ENCODE measurements at places on chromosomes 2 and 18.

DNA sequence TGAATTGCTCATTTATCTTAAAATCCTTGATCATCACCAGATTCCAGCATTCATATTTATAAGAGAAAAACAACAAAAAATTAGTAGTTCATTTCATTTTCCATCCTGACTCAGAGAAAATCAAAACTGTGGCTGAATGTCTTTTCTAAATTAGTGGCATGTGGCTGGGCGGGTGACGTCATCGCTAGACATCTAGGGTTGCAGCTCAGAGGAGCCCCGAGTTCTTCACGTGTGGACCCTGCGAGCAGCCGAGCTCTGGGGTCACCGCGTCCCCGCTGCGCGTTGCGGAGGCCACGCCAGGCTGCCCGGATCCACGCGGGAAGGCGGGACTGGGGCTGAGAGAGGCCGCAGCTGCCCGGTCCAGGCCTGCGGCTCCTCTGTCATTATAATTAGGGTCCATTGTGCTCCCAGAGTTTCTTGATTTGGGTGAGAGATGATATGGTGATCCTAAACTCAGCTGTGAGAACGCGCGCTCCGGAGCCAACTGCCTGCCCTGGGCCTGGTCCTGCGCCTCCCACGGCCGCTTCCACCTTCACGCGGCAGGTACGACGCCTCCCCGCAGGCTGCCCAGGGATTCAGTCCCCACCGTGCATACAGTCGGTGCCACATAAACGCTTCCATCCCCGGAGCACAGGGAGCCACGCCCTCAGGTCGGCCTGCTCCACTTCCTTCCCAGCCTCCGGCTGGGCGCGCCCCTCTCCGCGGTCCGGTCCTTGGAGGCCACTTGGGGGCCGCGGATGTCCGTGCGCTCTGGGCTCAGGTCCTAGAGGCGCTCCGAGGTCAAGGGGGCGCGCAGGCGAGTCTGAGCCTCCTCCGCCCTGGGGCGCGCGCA, 56.5 kb downstream of the TMEM18 start:
- no peak for DNase-seq

DNA sequence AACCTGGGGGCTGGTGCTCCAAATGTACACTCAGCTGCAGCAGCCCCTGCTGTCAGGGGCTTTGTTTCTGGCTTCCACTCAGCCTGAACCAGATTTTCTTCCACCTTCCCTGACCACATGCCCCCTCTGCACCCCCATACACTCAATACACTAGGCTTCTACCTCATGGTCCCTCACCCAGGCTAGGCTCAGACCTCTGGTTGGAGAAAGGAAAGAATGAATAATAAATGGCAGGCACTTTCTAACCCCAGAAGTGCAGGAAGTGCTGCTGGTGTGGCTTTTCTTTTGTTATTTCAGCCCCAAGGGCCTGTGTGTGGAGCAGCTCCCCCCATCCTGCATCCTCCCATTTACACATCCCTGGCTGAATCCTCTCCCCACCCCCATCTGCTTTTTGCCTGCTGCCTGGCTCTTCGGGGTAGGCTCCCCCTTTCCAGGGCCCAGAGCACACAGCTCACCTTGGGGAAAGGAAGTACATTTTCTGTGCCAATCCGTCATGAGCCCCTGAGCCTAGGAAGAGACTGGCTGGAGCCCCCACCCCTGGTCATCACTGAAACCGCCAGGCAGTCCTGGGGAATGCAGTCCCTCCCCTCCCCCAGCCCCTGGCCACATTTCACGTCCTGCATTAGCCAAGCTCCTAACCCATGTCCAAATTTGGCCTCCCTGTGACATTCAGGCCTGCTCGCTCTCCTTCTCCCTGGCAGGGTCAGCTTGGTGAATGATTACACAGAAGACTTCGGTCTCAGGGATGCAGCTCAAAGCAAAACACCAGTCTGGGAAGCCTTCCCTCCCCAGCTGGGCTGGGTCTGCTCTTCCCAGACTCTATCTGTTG, 2.6 kb downstream of the DYSF start:
- no peak for DNase-seq

DNA sequence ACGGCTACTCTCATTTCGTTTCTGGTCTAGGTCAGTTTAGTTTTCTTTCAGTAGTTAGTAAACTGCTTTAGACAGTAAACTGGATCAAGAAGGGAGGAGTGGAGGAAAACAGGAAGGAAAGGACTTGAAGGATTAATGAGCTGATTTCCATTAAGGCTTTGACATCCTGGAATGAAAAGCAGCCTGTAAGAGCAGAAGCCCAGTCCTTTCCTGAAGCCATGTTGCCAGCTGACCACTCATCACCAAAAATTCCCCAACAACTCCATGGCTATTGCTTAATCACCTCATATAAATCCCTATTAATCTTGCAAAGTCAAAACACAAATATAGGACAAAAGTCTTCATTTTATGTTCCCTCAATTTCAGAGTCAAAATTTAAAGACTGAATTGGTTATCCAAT, 113.7 kb upstream of the ZFP36L2 start:
- DNase-seq, result peak; percentile 91

DNA sequence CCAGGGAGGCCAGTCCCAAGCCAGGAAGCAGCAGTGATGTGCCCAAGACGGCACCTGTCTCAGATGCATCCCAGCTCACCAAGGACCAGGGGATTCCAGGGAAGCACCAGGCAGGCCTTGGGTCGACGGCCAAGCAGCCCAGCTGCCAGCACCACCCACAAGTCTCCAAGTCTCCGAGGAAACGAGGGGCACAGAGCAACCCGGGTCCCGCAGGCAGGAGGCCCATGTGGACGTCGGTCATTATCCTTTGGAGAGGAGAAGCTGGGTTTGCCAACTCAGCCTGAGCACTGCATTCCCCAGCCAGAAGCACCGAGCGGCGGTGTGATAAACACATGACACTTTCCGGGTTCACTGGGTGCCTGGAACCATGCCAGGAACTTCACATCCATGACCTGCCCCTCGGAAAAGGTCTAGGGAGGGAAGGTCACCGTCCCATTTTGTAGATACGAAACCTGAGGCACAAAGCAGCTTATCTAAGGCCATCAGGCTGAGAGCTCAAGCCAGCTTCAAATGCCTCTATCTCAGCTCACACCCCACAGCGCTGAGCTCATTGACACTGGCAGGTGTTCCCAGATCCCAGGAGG, 104.5 kb downstream of the ZNF516 start:
- no peak for DNase-seq

DNA sequence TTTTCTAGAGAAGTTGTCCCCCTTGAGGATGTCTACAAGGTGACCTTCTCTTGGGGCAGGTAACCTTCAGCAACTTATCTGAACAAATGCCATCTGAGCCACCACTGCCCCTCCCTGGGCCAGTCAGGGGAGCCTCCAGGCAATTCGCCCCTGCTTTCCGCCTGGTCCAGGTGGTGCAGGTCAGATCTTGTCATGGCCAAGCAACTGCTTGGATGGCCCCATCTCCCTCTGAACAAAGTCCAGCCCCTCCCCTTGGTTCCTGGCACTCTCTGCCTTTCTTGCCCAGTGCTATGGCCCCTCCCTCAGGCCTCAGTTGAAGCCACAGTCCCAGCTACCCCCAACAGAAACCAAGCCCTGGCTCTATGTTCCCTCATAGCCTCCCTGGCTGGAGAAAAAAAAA, 138.7 kb downstream of the ALPK2 start:
- DNase-seq, result no peak

DNA sequence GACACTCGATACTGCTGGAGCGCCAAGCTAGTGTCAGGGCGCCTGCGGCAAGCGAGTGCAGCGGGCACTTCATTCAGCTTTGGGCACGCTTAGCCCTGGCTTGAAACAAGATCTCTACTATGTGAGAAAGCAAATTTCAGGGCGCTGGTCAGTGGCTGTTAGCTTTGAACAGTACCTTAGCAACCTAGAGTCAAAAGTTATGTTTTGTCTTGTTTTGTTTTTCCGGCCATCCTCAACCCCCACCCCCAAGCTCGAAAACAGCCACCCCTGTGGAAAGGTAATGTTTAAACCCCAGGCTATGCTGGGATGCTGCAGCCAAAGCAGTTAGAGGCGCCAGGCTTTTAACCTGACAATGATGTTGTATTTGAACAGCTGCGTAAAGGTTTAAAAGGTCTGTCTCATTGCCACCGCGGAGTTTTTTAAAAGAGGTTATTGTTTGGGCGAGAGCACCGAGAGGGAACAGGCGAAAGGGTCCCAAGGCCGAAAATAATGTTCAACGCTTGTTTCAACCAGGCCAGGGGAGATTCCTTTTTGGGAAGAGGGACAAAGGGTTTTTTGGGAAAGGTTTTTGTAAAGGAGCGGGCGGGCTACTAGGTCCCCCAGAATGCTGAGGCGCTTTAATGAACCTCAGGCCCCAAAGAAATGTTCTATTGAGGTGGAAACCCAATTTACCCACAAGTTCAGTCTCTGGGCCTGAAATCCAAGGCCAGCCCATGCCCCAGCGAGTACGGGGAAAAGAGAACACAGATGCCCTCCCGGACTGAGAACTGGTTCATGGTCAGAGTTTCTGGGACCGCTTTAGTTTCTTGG, 2.3 kb upstream of the HOXD10 start:
- DNase-seq, result no peak

DNA sequence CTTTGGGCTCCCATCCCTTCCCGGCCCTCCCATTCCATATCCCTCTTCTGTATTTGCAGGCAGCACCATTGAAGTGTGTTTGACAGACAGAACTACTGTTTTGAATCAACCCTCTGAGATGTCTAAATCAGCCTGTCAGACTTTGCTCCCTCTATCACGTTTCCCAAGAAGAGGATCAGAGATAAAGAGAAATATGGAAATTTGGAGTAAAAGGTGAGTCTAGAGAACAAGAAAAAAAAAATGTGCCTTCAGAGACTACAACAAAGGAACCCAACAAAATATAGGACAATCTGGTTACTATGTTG, 133.4 kb upstream of the NCK2 start:
- DNase-seq, result no peak

GRCh38 chr2:129554373-129554772, 425.1 kb upstream of the RAB6C start:
- no peak for DNase-seq

DNA sequence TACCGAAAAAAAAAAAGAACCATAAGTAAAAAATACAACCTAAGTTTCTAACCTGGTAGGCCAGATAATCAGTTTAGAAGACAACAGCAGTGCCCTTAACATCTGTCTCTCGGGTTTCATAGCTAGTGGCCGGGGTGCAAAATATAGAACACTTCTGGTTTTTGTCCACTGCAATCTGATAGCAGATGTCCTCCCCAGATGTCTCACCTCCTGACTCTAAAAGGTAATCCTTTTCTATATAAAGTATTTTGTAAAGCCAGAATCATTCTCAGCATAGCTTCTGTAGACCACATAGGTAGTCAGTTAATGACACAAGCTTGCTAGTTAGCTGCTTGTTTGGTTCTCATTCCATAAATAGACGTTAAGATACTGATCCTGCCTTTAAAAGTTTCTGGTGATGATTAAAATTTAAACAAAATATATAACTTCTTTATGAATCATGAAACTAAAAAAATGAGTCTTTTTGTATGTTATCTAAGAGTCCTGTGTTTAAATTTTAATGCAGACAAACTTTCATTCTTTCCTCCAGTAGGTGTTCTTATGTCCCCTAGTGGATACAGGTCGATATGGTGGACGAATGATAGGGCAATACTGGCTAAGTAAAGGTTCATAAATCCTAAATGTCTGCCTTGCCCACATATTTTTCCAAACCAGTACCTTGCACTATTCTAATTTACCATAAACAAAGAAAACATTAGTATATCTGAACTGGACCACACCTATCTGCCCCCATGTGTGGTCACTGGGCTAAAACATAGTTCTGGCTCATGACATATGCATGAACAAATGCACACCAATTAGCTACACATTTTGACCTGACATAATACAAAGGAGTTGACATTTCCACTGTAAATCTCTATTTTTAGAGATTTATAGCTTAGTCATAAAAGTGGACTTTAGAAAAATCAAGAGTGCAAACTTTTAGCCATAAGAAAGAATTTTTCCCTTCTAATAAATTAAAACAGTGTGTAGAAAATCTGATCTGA, 171.0 kb downstream of the SRBD1 start:
- DNase-seq, result peak; percentile 30

DNA sequence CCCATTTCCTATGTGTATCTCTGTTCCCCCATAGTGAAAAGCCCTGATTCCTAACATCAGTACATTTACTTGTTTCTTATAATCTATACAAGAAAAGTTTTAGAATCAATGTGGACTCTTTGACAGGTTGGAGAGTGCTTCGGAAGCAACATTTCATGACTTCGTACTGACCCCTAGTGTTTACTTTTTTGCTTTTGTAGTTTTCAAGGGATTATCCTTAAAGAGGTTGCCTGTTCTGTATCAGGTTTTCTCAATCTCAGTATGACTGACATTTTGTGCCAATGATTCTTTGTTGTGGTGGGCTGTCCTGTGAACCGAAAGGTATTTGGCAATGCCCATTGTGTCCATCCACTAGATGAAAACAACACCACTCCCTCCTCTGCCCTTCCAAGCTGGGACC, 43.3 kb upstream of the SERPINB2 start:
- DNase-seq, result peak; percentile 71

DNA sequence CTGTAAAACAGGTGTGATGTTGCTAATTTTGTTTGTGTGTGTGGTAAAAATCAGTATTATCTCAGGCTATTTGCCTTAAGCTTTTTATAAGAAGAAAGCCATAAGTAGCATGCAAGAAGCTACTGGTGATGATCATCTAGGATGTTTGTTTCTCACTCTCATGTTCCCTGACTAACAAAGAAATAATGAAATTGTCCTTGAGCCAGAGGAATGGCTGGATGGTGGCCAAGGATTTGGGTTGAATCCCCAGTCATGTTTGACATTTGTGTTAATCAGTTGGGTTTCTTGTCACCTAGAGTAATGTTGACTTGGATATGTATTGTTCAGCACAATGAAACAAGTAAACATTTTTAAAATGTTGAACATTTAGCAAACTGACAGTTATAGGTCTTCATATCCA, 496.8 kb upstream of the ZEB2 start:
- DNase-seq, result no peak

DNA sequence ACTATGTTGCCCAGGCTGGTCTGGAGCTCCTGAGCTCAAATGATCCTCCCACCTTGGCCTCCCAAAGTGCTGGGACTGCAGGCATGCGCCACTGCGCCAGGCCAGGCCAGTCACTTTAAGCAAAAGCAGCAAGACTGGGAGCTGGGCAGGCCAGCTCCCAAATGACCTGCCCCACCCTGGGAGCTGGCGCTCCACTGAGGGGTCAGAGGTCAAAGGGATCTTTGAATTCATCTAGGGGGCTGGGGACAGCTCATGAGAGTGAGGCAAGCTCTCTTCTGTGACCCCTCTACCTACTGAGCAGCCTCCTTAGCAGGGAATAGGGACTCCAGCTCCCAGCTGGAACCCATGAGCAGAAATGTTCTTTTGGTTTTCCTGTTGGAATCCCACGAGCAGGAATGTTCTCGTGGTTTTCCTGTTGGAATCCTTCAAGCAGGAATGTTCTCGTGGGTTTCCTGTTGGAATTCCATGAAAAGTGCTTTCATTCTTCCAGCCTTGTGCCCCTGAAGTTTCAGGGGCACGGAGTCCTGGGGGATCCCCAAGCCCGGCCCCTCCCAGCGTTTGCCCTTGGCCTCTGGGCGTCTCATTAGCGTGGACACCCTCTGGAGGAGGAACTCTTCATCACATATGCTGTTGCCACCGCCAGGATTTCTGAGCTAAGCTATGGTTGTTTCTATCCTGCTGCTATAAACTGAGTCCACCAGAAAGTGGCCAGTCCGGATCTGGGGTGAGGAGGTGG, 162.0 kb upstream of the HAAO start:
- DNase-seq, result peak; percentile 81

GRCh38 chr2:183998797-183999190, 599.5 kb upstream of the ZNF804A start:
- no peak for DNase-seq

Data from fibroblast of the aortic adventitia (primary cell).